Peyer's patch (tissue), 4 donors: ENCODE measurements at places on chromosomes 2 and 18. TPM values are rescaled to one million over a fixed set of nuclear protein-coding genes. Genes with fewer than 3 reads are reported as not detected.

ALPG gene
- total RNA-seq: not detected

POTEI gene
- not detected for total RNA-seq

CRYGC gene
- total RNA-seq: not detected

GKN2 gene
- total RNA-seq: not detected

SF3B1 gene
- 434 TPM for total RNA-seq

SAG gene
- total RNA-seq: not detected

OSBPL6 gene
- total RNA-seq: 4.1 TPM

C1QL2 gene
- total RNA-seq: not detected

GEN1 gene
- total RNA-seq: 21.5 TPM

SCG2 gene
- total RNA-seq: not detected

MATN3 gene
- 0.40 TPM for total RNA-seq

ALPP gene
- not detected for total RNA-seq

UGT1A10 gene
- 72.9 TPM for total RNA-seq

SEPTIN2 gene
- total RNA-seq: 191 TPM

HOXD3 gene
- total RNA-seq: 7.9 TPM

VSNL1 gene
- not detected for total RNA-seq

PRADC1 gene
- total RNA-seq: 30.5 TPM

C2orf66 gene
- total RNA-seq: not detected

GPR45 gene
- not detected for total RNA-seq

LRRC30 gene
- total RNA-seq: not detected

RGPD3 gene
- total RNA-seq: not detected

ATP9B gene
- total RNA-seq: 74.6 TPM

EEF1B2 gene
- total RNA-seq: 146 TPM

ZNF385B gene
- total RNA-seq: 1.6 TPM

TMEM17 gene
- 0.67 TPM for total RNA-seq

IL1F10 gene
- not detected for total RNA-seq

LIMS3 gene
- 1.7 TPM for total RNA-seq

CGREF1 gene
- total RNA-seq: not detected

LCT gene
- 12.6 TPM for total RNA-seq

ANKRD30BL gene
- total RNA-seq: not detected

KLHL41 gene
- total RNA-seq: not detected

BMP10 gene
- total RNA-seq: not detected

TUBA4B gene
- not detected for total RNA-seq

TRPM8 gene
- not detected for total RNA-seq

CPO gene
- total RNA-seq: 208 TPM

ST8SIA3 gene
- 0.09 TPM for total RNA-seq

OTX1 gene
- not detected for total RNA-seq

ADD2 gene
- total RNA-seq: 14.0 TPM

FZD7 gene
- total RNA-seq: 14.2 TPM

ACTR1B gene
- total RNA-seq: 151 TPM

SKOR2 gene
- total RNA-seq: not detected

NGEF gene
- total RNA-seq: 108 TPM

OTOS gene
- total RNA-seq: not detected

TMEM182 gene
- total RNA-seq: 1.1 TPM

RELCH gene
- total RNA-seq: 71.6 TPM
